ENCODE measurements at places on chromosomes 11 and 22. TPM values are rescaled to one million over a fixed set of nuclear protein-coding genes. Genes with fewer than 3 reads are reported as not detected.

- H3K36me3 ChIP-seq = peaks cover 16% of the 10 kb centered on the region
- H3K4me3 ChIP-seq = no peak overlapping the region
- no peaks in the 10 kb centered on the region for H3K27me3 ChIP-seq
- no peak overlapping the region for H3K27ac ChIP-seq
- no peak for DNase-seq
- no peaks in the 10 kb centered on the region for H3K4me1 ChIP-seq
Measured at GRCh38 chr11:18075444-18075843, 29.4 kb upstream of the TPH1 start.

DNA sequence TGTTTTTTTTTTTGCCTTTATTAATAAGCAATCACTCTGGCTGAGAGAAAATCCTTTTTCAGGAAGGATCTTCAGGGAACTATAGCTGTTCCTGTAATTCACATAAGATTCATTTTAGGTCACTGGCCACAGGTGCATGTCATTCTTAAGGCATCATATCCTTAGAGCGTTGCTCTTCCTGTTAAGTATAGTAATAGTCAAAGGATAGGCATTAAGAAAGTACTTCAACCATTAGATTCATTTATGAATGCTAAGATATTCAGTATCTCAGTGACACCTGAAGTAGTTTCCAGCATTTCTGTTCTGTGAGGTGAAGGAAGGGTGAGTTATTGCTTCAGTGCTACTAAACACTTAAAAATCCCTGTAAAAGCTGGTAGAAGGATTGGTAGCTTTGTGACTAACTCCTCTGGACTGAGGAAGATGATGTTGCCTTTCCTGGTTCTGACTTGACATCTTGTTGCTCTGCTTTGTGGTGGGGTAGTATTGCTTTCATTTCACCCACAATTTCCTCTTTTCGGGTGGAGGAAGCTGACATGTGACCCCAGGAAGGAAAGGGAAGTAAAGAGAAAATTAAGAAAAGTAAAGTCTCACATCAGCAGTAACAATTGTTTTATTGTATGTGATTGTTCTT lies 34.7 kb downstream of the RNF169 start:
- H3K4me1 ChIP-seq = no peaks in the 10 kb centered on the region
- no peaks in the 10 kb centered on the region for H3K27me3 ChIP-seq
- no peak for DNase-seq
- H3K4me3 ChIP-seq = no peak overlapping the region

The OR4A16 gene
- not detected for polyA plus RNA-seq

DNA sequence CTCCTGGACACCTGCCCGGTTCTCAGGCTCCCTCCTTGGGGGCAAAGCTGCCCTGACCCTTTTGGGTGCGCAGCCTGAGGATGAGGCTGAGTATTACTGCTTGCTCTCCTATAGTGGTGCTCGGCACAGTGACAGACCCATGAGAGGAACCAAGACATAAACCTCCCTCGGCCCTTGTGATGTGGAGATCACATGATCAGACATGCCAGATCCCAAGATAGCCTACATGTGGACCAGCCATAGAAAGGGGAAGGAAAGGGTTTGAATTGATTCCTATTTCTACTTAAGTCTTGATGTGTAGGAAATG lies 125.3 kb downstream of the VPREB1 start:
- DNase-seq = no peak
- H3K4me1 ChIP-seq = no peaks in the 10 kb centered on the region
- H3K36me3 ChIP-seq = no peaks in the 10 kb centered on the region
- no peak overlapping the region for H3K27ac ChIP-seq

The VSIG10L2 gene
- polyA plus RNA-seq = not detected

DNA sequence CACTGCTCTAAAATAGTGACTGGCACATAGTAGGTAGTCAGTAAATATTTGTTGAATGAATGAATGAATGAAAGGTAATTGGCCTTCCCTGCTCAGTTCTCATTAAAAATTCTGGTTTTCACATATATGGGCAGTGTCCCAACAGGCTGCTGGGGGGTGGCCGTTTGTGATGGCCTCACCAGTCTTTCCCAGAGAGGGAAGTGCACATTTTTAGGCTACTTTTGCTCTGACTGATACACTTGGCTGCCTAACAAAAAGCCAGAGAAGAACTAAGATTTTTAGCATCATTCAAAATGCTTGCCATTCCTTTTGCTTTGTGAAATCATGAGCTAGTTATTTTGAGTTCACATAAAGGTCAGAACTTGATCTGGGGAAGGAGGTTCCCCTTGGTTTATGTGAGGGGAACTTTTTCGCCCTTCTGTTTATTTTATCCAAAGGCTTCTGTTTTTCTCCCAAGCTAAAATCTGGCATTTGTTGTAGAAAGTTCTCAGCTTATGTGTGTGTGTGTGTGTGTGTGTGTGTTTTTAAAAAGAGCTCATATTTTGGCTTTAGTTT lies 83.1 kb downstream of the PTPRJ start:
- H3K36me3 ChIP-seq = no peaks in the 10 kb centered on the region
- peaks cover 29% of the 10 kb centered on the region for H3K4me1 ChIP-seq
- no peak for DNase-seq
- no peak overlapping the region for H3K27ac ChIP-seq
- H3K4me3 ChIP-seq = no peak overlapping the region

The SLC22A25 gene
- not detected for polyA plus RNA-seq

DNA sequence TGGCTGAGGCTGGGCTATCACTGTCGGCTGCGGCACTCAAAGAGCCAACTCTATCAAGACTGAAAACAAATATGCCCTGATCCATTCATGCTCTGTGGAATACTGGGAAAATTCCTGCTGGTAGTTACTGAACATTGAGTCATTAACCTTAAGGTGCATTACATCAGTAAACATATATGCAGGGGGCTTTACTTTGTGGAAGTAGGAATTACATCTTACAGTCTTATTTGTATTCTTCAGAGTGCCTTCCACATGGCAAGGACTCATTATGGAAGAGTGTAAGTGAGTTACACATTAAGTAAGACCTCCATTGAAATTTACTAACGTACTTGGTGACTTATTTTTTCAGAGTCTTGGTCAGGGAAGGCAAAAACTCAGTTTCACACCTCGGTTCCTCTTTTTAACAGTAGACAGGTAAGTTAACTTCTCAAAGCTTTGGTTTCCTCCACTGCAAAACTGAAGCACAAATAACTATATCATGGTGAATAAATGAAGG lies 4.5 kb downstream of the OR5B21 start:
- H3K36me3 ChIP-seq = no peaks in the 10 kb centered on the region
- DNase-seq = no peak
- H3K27ac ChIP-seq = no peak overlapping the region
- H3K27me3 ChIP-seq = no peaks in the 10 kb centered on the region
- no peaks in the 10 kb centered on the region for H3K4me1 ChIP-seq

DNA sequence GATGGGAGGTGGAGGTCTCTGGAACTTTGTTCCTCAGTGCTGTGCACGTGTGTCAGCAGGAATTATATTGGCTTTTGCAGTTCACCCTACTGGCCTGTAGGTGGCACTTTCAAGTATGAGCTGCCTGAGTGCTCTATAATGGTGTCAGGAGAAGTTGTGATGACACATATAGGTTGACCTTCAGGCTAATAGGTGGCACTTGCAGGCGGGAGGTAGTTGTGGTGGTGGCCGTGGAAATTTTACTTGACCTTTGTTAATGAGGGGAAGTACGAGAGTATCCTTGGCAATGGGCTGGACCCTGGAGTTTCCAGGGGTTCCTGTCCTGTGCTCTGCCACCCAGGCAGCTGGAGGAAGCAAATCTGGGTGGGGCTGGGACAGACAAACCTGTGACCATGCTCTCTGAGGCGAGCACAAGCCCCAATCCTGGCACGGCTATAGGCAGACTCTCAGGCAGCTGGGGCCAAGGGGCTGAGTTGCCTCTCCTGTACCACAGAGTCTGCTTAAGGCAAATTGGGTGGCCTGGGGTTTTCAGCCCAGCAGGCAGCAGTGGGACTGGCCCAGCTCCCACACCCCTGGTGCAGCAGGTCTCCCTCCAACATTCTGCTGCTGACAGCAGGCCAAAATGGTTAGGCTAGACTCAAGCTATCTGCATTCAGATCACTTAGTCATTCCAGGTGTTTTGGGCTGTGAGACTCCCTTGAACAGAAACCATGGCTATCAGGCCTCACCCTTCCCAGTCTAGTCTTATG lies 147.5 kb upstream of the CTSC start:
- DNase-seq = peak; percentile 62
- H3K4me1 ChIP-seq = peaks cover 10% of the 10 kb centered on the region
- no peak overlapping the region for H3K4me3 ChIP-seq
- no peaks in the 10 kb centered on the region for H3K36me3 ChIP-seq
- no peaks in the 10 kb centered on the region for H3K27me3 ChIP-seq
- peak overlapping the region; percentile 55 for H3K27ac ChIP-seq
